Stimulated activated CD8-positive, alpha-beta memory T cell treated with anti-CD3 and anti-CD28 coated beads, Interleukin-4, amount 100 ng/mL, for 1 hour (primary cell): ENCODE measurements at places on chromosomes 12 and 14.

DNA sequence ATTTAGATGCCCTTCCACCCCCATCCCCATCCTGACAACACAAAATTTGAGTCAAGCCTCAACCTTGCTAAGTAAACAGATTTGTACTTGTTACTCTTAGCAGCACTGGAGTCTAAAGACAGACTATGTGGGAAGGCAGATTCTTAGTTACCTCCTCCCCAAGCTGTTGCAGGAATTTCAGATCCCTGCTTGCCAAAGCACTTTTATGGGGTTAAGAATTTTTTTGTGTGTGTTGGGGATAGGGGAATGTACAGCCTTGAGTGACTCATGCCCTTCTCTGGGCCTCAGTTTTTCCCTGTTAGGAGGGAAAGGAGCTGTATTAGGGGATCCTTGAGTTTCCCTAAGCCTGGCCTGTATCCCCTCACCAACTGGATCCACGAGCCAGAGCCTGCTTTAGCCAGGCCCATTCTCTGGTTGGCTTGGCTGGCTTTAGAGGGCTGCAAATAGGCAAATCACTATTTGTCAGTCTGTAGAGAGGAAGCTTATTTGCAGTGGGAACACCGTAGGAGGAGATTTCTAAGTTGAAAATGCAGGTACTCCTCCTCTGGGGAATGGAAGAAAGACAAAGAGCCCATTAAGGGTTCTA lies 27.7 kb upstream of the RNU6-8 start:
- no peak for DNase-seq

- no peak for DNase-seq
Measured at GRCh38 chr14:21070610-21071224, 613 bp downstream of the ARHGEF40 start.

DNA sequence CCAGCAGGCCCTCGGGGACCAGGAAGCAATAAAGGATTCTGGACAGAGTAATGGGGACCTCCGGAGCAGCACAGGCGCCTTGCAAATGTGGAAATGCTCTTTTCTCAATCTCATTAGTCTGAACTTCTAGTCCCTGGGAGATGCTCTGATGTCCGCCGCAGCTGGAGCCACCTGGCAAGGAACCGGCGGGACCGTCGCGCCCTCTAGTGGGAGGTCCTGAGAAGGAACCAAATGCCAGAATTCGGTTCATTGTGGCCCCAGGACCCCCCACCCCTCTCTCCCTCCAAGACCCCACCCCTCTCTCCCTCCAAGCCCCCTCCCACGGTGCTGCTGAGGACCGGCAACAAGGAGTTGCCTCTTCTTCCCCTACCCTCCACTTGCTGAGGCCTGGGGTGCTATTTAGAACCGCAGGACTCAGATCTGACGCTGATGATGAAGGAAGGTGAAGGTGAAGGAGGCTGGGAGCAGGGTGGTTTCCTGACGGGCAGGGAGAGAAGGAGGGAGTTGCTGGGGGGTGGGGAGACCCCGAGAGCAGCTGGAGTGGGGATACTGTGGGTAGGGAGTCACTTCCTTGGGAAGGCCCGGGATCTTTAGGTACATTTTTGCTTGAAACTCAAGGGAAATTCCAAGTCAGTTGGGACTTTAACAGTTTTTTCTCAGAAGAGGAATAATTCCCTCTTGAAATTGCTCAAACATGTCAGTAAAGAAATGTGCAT lies 42.5 kb downstream of the SMIM41 start:
- DNase-seq: no peak

DNA sequence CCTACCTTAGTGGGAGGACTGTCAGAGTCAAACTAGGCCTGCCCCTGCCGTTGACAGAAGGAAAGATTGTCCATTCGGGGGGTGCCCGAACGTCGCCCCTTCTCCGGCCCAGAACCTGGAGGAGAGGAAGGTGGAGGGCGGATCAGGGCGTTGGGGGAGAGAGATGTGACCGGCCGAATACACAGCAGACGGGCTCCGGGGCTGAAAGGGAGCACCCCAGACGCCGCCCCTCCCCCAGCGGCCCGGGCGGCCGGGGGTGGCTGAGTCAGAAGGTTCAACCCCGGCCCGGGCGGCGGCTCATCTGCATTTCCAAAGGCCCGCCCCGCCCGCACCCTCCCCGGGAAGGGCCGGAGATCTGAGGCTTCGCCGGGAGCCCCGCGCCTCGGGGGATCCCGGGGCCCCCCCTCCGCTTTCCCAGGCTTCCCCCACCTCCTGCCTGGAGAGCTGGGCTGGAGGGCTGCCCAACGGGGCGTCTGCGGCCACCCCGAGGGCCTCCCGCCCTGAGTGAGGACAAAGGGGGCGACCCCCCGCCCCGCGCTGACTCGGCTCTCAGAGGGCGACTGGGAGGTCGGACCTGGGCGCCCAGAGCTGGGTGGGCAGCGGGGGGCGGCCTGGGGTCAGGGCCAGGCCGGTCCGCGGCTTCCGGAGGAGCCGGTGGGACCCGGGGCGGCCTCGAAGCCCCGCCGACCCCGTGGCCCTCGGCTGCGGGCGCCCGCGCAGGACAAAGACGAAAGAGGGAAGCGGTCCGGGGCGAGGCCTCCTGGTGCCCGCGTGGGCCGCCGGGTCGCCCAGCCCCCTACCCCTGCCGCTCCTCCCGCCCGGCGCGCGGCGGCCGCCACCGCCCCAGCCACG lies 3.7 kb upstream of the SETD1B start:
- DNase-seq: peak; percentile 63

DNA sequence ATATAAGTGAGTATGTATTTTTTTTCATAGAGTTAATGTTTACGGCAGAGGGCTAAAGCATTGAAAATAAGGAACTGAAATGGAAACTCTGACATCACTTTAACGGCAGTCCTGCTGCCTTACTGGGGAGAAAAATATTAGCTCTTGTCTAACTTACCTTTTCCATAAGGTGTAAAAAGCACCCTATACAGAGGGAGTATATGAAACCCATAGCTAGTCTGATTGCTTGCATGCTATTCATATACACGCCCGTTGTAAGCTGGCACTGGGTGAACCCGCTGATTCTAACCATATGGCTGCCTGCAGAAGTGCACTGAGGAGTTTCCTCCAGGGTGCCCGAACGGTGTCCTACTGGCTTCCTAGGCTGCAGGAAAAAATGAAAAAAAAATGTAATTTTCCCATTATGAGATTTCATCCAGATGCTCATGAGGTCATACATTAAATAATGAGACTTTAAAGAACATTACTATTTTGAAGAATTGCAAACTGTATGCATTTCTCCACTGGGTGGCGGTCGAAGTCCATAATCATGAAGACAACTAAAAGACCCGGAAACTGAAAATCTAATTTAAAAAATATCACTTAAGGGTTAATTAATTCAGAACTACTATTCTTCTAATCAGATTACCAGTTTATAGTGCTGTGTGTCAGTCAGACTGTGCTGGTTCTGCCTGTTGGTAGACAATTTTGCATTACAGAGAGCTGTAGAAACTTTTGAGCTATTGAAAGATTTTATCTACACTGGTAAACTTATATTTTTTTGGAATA lies 144.7 kb downstream of the ALX1 start:
- DNase-seq: no peak

GRCh38 chr14:77991128-77991772 lies 178.9 kb upstream of the NRXN3 start:
- no peak for DNase-seq

GRCh38 chr12:67939611-67940010 lies 49.6 kb upstream of the IFNG-AS1 start:
- DNase-seq: no peak

GRCh38 chr12:108106599-108106998 lies 22.5 kb upstream of the WSCD2 start:
- no peak for DNase-seq

- DNase-seq: no peak
Measured at GRCh38 chr12:14828892-14829291, 14.4 kb downstream of the ART4 start.

DNA sequence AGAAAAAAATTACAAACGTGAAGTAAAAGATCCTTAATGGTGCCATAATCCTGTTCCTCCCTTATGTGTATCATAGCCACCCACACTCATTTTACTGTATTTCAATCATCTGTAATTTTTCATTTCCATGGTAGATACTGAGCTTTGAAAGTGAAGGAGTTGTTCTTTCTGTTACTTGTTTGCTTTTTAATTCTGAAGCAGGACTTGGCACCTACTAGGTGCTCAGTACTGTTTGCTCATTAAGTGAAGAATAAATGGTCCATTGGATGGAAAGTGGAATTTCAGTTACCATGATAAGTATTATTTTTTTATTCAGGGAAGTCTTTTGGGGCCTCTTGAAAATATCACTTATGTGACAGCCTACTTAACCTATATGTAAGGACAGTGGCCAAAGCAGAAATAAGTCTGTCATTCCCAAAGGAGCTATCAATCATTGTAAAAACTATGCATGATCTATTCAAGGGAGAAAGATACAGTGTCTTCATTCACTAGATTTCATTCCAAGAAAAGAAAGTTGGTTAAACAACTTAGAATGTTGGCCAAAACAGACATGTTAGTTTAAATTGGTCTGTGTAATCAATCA lies 1244.4 kb upstream of the SEL1L start:
- DNase-seq: no peak

GRCh38 chr14:85581691-85582090 lies 51.7 kb downstream of the FLRT2 start:
- DNase-seq: no peak

DNA sequence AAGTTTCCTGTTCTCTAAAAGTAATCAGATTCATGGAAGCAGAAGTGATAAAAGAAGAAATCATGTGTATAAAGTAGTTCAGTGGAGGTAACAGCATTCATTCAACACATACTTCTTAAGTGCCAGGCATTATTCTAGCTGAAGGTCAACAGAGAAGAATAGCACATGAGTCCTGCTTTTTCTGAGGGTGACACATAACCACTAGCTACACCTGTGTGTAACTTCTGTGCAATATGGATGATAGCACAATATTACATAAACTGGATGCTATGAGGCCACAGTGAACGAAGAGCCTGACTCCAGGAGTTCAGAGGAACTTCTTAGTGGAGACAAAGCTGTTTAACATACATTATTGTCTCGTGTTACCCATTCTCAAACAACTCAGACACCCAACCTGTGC lies 114.3 kb upstream of the PCED1B start:
- DNase-seq: no peak
